ENCODE measurements at places on chromosomes 7 and 10.

- no peak for DNase-seq
These were observed 49.3 kb downstream of the PRKAG2 start for GRCh38 chr7:151827620-151828019.

GRCh38 chr7:104272767-104273384 is 55.5 kb upstream of the LHFPL3 start:
- no peak for DNase-seq

- no peak for DNase-seq
These were observed 8.3 kb upstream of the LOXL4 start for GRCh38 chr10:98276311-98276710.

DNA sequence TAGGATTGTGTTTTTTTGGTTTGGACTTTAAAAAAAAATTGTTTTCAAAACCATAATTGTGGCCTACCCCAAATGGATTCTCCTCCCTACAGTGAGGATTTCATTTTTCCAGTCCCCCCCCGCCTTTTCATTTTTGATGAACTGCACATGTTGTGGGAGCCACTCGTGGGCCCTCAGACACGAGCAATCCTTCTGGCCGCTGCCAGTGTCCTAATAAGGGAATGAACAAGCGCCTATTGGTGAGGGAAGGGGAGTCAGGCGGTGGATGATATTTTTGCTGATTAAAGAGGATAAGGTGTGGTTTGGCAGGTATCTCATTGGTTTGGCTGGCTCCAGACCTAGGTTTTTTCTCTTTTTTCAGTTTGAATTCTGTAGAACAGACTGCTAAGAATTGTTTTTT is 78.7 kb upstream of the AGBL3 start:
- DNase-seq, result no peak

- DNase-seq, result no peak
These were observed 47.0 kb upstream of the FRMD4A start for GRCh38 chr10:14377591-14378175.

DNA sequence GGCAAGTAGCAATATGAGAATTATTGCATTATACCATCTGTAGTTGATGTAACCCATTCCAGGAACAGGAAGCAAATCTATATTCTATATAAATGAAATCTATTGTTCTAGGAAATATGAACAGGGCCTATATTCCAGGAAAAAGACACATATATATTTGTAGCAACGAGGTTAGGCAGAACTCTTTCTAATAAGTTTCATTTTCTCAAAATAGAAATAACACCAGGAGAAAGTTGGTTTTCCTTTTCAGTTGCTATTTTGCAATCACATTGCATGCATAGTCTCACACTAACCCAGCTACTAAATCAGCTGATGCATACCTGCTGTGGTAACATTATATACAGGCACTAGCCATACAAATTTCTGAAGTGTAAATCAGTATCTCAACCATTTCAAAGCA is 6.2 kb upstream of the IFIT2 start:
- no peak for DNase-seq

GRCh38 chr7:7185371-7185989 is 3.1 kb downstream of the C1GALT1 start:
- DNase-seq, result no peak

GRCh38 chr10:19941206-19941880 is 125.1 kb downstream of the PLXDC2 start:
- DNase-seq, result no peak

DNA sequence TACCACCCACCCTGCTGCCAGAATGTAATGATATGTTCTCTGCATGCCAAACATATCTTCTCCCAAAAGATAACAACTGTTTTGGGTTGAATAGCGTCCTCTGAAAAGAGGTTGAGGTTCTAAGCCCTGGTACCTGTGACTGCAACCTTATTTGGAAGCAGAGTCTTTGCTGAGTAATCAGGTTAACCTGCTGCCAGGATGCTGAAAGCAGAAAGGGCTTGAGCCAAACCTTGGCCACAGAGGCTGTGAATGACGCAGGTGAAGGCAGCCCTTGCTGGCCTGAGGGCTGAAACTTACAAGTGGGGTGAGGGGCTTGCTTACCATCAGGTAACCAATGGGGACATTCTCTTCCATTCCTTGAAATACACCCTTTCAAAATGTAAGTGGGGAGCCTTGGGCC is 151.8 kb upstream of the RHEB start:
- no peak for DNase-seq

- DNase-seq, result no peak
These were observed 60.5 kb upstream of the CAV2 start for GRCh38 chr7:116439005-116439404.

GRCh38 chr10:126165874-126166273 is 222.4 kb downstream of the ADAM12 start:
- no peak for DNase-seq

- DNase-seq, result no peak
These were observed 12.4 kb upstream of the ACTA2 start for GRCh38 chr10:88964869-88965415.

GRCh38 chr10:21261842-21262294 is 263.6 kb downstream of the SKIDA1 start:
- DNase-seq, result no peak

DNA sequence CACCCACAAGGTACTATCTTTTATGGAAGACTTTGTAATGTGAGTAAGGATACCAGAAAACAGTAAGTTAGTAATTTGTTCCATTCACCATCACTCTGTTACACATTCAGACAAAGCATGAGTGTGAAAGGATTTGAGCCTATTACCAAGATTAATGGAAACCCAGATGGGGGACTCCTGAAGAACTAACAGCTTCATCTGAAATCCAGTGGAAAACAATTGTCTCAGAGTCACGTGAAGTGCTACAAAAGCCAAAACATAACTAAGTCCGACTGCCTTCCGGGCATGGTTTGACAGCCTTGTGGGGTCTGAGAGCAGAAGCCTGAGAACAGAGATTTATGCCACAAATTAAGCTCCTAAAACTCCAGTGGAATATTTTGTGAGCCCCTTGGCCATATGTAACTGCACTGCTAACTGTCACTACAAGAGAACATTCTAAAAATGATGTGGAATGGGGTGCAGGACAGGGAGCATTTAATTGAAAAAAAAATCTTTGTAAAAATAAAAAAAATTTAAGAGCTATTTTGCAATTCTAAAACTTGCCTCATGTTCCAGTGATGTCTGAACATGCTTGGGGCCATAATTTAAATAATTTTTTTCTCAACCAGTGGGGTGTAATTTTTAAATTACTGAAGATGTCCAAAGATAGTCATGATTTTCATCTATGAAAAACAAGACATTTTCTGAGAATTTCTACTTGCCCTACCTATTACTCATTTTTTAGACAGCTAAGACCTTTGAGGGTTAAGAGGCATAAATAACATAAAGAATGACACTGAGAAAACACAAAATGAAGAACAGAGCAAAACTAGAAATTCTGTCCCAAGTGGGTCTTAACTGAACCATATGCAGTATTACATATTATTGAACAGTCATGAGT is 555.0 kb downstream of the INHBA start:
- DNase-seq, result no peak
